Activated T-helper 1 cell treated with Interleukin-2 at 50 U/mL for 16 hours (primary cell): ENCODE measurements at places on chromosomes 12 and 14.
A peak's percentile ranks its signal among the peaks of the same experiment; 100 is the strongest.

DNA sequence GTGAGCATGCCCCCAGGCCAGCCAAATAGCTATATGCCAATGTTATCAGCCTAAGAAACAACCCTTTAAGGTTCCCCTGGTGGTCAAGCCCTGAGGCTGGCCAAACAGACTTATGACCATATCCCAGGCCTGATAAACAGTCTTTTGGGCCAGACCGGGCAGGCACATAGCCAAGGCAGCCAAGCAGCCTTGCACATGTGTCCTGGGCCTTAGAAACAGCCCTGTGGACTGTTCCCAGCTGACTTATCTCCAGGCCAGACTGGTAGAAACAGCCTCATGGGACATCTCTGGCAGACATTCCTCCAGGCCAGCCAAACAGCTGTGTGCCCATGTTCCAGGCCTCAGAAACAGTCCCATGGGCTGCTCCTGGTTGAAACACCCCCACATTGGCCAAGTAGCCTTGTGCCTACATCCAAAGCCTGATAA lies 295.0 kb upstream of the MGAT4C start:
- DNase-seq: no peak

- DNase-seq: no peak
Measured at GRCh38 chr12:27541031-27541719, 17.2 kb downstream of the PPFIBP1 start.

- no peak for DNase-seq
Measured at GRCh38 chr12:75982169-75982564, 49.4 kb downstream of the PHLDA1 start.

GRCh38 chr14:104331871-104332605 lies 193.7 kb downstream of the KIF26A start:
- no peak for DNase-seq

DNA sequence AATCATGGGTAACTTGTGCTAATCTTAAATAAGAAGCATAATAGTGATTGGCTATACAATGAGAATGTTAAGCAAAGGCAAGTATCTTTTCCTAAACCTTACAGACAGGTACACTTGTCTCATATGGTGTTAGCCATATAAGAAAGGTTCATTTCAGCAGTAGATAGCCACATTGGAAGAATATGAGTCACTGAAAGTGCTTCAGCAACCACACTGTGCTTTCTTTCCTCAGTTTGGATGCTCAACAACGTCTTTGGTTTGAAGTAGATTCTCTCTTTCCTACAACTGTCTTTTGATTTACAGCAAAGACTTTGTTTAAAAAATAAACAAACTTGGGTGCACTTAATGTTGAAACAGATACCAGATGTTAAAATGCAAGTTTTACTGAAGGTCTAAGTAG lies 8.9 kb downstream of the DDHD1 start:
- DNase-seq: no peak

DNA sequence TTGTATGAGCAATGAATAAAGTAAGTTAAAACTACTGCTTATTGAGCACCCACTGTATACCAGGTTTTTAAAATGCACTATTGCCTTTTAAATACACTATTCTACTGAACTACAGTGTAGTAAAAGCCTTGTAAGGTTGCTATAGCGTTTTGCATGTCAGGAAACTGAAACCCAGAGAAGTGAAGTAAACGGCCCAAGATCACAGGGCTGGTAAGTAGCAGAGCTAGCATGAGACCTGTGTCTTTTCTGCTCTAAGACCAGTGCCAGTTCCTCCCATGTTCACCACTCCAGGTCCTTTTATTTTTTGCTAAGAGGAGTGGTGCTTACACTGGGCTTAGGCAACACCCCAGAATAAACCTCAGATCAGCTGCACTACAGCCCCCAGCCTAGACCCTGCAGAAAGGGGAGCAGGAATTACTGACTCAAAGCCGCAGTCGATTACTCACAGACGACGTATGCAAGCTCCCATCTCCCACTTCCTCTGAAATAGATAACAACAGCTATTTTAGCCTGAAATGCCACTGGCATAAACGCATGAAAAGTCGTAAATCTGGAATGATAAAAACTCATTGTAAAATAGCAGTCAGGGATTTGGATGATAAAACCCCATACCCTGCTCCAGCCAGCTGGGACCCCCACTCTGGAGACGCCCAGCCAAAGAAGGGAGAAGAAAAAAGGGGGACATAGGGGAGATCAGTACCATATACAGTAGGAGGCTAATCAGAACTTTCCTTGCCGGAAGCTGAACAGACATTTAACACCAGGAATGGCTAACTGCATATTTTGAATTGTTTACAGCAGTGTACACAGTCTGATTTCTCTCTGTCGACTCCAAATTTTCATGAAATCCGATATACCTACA lies 108.3 kb downstream of the NUAK1 start:
- DNase-seq: no peak

DNA sequence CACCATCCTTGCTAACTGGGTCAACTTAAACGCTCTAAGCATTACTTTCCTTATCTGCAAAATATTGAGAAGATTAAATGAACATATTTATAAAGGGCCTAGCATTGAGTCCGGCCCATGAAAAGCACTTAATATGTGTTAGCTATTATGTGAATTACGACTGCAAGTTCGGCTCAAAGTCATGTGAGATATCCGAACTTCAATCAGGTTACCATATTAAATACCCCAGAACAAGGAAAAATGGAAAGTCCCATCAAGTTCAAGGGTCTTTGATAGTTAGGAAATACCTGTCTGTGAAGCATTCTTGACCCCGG lies 487 bp upstream of the NRDE2 start:
- DNase-seq: no peak

GRCh38 chr14:42214981-42215491 lies 608.4 kb downstream of the LRFN5 start:
- no peak for DNase-seq

DNA sequence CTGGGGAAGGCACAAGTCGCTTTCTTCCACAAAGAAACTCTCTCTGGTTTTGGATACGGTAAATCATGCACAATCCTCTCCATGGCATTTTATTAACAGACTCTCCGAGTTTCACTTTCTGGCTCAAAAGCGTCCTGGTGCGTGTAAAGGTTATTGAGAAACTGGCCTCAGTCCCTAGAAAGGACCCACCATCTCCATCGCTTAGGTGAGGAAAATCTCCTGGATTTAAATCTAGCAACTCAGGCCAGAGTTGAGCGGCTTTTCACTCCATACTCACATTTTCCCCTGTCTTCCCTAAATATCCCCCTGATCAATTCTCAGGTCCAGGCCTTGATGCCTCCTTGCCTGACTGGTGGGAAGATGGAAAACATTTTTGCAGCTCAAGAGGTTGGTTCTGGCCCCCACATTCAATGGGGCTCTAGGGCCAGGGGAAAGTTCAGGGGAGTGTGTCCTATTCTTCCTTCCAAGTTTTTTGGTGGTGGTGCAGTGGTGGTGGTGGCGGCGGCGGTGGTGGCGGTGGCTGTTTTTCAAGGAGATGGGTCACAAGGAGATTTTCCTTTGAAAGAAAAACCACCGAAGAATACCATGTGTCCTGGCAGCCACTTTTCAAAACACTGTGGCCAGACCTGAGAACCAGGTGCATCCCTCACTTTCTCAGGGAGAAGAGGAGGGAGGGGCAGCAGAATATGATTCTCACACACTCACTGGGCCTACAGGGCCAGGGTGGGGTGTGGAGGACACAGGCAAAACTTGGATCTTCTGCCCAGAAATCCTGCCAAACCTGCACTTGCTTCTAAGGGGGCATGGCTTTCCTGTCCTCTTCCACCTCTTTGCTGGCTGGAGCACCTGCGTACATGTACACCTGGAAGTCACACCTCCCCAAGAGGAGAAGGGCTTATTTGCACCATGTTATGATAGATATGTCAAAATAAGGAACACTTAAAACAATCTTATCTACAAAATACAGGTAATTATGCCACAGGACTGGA lies 46.7 kb upstream of the PNMA1 start:
- no peak for DNase-seq

DNA sequence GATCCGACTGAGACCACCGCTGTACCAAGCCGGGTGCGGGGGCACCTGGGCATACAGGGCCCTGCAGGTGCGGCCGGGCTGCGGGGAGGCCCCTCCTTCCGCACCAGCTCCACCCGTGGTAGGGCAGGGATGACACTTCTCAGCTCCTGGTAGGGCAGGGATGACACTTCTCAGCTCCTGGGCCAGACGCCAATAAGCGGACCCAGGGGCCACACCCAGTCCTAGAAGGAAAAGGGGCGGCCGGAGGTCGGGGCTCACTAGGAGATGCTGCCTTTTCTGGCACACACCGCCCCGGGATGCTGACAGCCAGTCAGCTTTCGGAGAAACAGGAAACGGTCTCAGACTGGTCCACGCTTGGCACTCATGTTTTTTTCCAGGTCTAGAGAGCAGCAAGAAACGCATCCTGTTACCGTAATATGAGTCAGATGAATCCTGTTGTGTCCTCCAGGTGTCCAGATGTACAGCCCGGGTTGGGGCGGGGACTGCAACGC lies 34.8 kb downstream of the NFKBIA start:
- DNase-seq: no peak

- DNase-seq: no peak
Measured at GRCh38 chr12:123519141-123520001, 14.1 kb downstream of the RILPL1 start.

DNA sequence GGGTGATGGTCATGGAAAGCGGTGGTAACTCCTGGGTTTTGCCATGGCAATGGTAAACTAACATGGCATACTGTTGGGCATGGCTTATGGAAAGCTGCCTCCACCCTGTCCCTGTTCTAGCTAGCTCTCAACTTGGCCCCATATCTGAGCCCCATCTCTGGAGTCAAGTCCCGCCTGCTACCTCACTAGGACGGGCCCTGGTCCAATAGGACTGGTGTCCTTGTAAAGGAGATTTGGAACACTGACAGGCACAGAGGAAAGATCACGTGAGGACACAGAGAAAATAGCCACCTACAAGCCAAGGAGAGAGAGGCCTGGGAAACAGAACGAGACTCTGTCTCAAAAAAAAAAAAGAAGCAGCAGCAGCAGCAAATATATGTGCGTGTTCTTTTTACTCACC lies 59.8 kb downstream of the RNFT2 start:
- DNase-seq: no peak

DNA sequence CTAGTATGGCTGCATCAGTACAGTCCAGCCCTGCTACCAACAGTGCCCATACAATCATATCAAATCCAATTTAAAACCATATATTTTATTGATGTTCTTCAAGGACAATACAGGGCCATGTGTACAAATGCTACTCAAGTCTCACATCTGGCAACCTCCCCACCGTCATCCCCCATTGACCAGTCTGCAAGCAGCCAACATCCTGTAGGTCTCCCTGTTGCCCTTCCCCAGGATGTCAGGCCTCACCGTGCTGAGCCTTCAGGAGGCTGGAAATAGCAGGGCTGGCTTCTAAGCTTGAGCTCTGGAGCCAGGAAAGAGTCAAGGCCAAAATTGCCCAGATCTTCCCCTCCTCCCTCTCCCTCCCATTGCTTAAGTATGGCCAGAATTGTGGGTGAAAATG lies 10.4 kb downstream of the ZDHHC22 start:
- DNase-seq: no peak

DNA sequence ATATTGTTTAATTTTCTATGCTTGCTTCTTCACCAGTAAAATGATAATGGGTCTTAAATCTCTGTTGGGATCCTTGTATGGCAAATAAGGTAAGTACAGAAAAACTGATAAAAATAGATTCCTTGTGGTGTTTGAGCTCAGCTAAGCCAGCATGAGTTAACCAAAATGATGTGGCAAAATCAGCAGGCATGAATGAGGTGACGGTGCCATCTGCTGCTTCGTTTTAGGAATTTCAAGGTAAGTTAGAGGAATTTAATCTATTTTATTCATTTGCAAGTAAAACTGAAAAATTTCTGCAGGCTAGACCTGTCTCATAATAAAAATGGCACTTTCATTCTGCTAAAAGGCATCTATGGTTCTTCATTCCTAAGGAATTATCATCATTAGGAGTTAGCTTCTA lies 10.0 kb upstream of the CLEC7A start:
- peak; percentile 1 for DNase-seq

DNA sequence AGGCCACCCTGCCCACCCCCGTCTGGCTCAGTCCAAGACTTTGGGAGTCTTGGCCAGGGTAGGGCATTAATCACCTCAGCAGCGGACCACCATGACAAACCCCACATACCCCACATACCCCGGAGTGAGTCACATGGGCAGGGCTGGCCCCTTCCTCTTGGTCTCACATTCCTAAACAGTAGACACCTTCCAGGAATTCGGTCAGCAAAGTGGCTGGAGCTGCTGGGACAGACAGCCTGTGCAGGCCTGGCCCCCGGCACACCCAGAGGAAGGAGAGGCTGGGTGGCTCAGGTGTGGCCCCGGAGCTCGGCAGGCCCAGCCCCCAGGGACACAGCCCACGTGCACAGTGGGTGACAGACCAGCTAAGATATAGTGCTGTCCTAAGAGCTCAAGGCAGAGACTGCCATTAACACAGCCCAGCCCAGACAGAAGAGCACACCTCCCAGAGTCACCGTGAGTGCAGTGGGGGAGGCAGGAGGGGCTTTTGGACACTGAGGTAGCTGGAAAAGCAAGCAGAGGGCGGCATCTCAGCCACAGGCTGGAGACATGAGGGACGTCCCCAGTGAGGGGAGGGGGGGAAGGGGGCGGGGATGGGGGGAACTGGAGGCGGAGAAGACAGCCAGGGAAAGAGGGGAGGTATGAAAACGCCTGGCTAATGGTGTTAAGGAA lies 24.0 kb downstream of the CCDC85C start:
- no peak for DNase-seq

DNA sequence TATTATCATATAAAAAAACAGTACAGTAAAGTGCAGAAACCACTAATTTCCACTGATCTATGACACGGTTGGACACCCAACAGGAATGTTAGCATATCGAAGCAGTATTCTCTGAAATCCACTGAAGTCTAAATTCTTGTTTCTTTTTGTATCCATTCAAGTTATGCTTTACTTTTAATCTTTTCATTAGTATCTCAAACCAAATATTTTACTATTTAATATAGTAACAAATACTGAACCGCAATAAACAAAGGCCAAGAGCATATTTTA lies 41.1 kb downstream of the ATXN2 start:
- DNase-seq: no peak

GRCh38 chr12:54140588-54141388 lies 48.0 kb downstream of the SMUG1 start:
- no peak for DNase-seq

GRCh38 chr12:12612358-12612757 lies 682 bp downstream of the CREBL2 start:
- DNase-seq: no peak

DNA sequence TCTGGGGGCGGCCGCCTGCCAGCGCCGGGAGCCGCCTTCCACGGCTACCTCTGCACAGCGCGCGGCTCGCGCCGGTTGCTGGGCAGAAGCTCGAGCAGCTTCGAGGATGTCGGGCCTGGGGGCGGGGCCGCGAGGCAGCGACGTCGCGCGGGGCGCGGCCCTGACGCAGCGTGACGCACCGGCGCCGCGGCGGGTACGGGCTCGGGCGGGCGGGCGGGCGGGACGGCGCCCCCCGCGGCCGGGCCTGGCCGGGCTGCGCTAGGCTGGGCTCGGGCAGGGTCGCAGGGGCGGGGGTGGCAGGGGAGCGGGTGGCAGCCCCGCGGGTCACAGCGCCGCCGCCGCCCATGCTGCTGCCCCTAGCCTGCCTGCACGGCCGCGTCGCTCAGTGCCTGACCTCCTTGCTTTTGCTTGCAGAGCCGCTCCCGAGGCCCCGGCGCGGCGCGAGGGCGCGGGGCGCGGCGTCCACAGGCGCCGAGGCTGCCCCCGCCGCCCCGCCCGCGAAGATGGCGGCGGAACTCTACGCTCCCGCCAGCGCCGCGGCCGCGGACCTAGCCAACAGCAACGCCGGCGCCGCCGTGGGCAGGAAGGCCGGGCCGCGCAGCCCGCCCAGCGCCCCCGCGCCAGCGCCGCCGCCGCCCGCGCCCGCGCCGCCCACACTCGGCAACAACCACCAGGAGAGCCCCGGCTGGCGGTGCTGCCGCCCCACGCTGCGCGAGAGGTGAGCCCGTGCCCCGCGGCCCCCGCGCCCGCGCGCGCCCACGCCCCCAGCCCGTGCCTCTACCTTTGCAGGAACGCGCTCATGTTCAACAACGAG lies at the start of gene BTBD6:
TSS of gene BTBD6 (plus strand) at position 166 of the 814 bp plus-strand sequence. CDS start at position 345, 179 bp downstream.
- peak; percentile 86 for DNase-seq
